ENCODE measurements at places on chromosomes 12 and 14.

DNA sequence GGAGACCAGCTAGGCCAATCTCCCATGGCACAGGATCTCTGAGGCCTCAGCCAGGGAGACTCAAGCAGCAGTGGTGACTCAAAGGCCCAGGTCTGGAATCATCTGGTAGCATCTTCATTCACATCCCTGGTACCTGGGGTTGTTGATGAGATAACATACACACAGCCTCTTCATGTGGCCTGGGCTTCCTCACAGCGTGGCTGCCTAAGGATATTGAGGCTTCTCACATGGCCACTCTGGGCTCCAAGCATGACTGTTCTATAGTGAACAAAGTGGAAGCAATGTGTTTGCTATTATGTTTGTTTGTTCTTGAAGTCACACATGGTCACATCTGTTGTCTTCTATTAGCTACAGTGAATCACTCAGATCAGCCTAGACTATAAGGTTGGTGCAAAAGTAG, 584.1 kb downstream of the VRK1 start:
- no peak for DNase-seq

GRCh38 chr12:111117017-111117416, 196.6 kb upstream of the MYL2 start:
- no peak for DNase-seq

- no peak for DNase-seq
Observed at GRCh38 chr12:497501-498160, 37.9 kb downstream of the B4GALNT3 start.

GRCh38 chr14:97866195-97866594, 1069.0 kb downstream of the VRK1 start:
- DNase-seq, result no peak

DNA sequence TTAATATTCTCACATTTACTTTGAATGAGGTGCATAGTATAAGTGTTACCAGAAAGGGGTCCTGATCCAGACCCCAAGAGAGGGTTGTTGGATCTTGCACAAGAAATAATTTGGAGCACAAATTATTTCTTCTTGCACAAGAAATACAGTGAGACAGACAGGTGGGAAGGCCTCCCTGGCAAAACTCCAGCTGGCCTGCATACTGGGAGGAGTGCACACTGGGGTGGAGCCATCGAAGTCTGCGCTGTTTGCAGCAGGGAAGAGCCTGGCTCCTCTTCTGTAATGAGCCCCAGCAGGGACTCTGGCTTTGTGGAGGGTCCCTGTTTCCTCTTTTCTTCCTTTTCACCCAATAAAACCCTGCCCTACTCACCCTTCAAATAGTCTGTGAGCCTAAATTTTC, 141.6 kb downstream of the GLT1D1 start:
- DNase-seq, result no peak

DNA sequence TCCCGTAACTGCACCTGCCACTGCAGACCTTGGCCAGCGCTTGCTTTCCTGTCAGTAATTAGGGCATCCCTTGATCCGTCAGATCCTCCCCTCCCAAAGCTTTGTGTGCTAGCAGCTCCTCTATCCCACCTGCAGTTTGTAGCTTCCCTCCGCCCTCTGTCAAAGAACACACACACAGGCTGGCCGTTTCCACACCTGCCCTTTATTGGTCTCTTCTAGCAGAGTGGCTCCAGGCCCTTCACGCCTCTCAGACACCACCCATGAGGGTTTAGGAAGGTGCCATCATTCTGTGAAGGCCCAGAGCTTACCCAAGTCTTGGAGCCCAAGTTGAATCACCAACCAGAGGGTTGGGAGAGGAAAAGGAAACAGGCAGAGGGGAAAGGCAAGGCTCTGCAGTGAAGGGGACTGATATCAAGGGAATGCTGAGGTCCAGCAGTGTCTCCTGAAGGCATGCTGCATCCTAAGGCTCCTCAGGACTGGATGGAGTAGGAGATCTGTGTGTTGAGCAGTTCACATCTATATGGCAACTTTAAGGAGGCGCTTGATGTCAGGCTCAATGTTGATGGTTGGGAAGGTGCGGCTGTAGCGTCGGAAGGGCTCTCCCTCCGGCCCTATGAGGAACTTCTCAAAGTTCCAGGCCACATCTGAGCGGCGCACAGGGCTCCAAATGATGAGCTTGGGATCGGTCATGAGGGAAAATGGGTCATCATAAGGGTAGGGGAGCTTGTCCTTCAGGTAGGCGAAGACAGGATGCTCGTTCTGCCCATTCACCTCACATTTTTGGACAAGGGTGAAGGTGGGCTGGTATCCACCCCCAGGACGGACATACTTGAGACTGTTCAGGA, 3.4 kb downstream of the GPX2 start:
- DNase-seq, result no peak

- no peak for DNase-seq
Observed at GRCh38 chr14:105486974-105487448, 325 bp downstream of the CRIP1 start.

DNA sequence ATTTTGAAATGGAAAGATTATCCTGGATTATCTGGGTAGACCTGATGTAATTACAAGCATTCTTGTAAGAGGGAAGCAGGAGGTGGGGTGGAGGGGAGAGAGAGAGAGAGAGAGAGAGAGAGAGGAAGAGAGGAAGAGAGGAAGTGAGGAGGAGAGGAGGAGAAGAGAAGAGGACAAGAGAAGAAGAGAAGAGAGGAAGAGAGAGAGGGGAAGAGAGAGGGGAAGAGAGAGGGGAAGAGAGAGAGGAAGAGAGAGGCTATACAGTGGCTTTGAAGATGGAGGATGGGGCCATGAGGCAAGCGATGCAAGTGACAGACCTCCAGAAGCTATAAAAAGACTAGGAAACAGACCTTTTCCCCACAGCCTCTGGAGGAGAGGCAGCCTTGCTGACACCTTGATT, 13.7 kb upstream of the CHST11 start:
- no peak for DNase-seq

- no peak for DNase-seq
Observed at GRCh38 chr14:74409441-74409840, 16.6 kb downstream of the SYNDIG1L start.

DNA sequence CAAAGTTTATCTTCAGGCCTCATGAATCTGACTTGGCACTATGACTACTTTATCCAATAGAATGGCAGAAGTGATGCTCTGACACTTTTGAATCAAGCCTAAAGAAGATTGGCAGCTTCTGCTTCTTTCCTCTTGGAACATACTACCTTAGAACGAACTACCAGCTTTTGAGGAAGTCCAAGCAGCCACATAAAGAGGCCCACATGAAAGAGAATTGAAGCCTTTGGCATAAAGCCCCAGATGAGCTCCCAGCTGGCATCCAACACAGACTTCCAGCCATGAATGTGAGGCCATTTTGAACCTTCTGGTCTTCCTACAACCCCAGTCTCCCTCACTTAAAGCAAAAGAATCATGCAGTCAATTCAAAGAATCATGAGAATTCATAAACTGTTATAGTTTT, 65.8 kb downstream of the EEA1 start:
- DNase-seq, result no peak

DNA sequence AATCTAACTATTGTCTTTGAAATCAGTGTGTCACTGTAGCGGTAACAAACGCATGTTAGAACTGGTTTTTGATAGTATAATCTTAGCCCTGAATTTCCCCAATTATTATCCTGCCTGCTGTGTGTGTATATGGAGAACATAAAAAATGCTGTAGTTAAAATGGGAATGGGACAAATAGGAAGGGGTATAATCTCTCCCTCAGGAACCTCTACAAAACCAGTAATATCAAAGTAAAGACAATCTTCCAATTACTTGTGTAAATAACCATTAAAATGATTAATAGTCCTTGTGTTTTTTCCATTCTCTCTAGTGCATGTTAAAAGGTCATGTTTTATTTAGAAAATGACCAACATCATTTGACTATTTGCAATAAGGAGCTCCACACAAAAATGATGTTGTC, 200.1 kb upstream of the TMTC1 start:
- DNase-seq, result no peak

DNA sequence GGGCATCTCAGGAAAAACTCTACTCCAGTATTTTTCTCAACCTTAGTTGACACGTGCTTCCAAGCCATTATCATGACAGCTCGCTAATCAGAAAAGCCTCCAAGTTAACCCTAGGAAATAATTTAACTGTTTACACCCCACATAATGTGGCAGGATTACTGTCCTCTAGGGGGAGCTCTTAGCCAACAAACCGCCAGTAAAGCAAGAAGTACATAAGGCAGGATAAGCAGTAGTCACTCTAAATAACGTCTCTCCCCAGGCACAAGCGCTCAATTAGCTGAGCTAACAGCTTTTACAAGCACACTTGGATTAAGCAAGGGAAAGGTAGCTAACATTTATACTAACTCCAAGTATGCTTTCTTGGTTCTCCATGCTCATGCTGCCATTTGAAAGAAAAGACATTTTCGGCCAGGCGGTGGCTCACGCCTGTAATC, 22.8 kb downstream of the APOBEC1 start:
- DNase-seq, result peak; percentile 18

GRCh38 chr12:114703060-114703493, 19.1 kb upstream of the TBX3 start:
- DNase-seq, result no peak

Data from fibroblast of skin of scalp (primary cell).